ENCODE measurements at places on chromosomes 16 and 17.

DNA sequence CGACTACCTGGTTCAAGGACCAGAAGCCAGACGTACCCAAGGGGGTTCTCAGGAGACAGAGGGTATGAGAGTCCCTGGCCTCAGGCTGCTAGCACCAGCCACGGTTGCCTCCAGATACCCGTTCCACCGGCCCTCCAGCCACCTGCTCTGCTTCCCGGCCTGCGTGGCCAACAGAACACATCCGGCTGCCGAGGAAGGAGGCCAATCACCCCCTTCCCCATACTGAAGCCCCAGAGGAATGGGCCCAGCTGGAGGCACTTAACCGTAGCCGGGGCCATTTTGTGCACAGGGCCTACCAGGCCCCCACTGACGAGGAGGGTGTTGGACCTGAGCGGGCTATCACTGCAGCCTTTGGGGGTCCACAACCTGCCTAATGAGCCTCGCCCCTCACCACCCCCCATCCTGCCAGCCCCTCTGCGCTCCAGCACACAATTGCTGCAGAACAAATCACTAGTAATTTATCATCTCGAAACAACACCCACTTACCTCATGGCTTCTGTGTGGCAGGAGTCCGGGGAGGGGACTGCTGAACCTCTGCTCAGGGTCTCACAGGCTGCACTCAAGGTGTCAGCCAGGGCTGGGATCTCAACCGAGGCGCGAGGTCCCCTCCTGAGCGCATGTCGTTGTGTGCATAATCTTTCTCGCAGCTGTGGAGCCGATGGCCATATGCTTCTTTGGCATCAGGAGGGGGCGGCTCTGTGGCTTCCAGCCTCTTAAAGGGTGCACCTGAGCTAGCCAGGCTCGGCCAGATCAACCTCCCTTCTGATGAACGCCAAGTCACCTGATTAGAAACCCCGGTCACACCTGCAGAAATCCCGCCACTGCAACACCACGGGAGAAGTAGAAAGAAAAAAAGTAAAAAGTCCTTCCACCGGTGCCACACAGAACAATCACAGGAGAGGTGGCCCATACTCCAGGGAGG is 10.1 kb upstream of the KREMEN2 start:
- DNase-seq, result peak; percentile 73

DNA sequence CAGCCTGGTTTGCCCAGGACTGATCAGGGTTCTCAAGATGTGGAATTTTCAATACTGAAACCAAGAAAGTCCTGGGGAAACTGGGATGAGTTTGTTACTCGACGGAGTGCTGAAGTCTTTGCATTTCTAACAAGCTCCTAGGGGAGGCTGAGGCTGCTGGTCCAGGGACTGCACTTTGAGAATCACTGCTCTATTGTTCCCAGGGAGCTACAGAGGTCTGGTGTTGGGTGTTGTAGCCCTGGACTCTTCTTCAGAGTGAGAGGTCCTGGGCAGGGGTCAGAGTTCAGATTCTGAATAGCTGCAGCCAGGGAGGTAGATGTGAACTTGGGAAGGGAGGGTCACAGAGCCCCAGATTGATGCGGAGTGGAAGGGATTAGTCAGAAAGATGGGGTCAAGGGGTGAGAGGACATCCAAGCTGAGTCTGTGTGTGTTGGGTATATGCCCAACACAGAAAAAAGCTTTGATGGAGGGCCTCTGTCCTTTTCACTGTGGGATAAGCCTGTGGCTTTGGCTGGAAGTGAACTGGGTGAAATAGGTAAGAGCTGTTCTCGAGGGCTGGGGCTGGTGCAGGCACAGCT is 14.1 kb downstream of the TMEM238L start:
- no peak for DNase-seq

GRCh38 chr16:71808593-71809459 is at the start of gene AP1G1:
AP1G1 (minus strand) TSS chr16:71808834; CDS start chr16:71789479, 19,355 bp downstream.
- DNase-seq, result peak; percentile 97

DNA sequence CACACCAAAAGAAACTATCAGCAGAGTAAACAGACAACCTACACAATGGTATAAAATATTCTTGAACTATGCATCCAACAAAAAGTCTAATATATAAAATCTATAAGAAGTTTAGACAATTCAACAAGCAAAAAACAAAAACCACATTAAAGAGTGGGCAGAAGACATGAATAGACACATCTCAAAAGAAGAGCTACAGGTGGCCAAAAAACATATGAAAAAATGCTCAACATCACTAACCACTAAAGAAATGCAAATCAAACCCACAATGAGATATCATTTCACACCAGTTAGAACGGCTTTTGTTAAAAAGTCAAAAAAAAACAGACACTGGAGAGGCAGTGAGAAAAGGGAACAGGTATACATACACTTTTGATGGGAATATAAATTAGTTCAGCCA is 348.9 kb upstream of the MAF start:
- DNase-seq, result no peak

DNA sequence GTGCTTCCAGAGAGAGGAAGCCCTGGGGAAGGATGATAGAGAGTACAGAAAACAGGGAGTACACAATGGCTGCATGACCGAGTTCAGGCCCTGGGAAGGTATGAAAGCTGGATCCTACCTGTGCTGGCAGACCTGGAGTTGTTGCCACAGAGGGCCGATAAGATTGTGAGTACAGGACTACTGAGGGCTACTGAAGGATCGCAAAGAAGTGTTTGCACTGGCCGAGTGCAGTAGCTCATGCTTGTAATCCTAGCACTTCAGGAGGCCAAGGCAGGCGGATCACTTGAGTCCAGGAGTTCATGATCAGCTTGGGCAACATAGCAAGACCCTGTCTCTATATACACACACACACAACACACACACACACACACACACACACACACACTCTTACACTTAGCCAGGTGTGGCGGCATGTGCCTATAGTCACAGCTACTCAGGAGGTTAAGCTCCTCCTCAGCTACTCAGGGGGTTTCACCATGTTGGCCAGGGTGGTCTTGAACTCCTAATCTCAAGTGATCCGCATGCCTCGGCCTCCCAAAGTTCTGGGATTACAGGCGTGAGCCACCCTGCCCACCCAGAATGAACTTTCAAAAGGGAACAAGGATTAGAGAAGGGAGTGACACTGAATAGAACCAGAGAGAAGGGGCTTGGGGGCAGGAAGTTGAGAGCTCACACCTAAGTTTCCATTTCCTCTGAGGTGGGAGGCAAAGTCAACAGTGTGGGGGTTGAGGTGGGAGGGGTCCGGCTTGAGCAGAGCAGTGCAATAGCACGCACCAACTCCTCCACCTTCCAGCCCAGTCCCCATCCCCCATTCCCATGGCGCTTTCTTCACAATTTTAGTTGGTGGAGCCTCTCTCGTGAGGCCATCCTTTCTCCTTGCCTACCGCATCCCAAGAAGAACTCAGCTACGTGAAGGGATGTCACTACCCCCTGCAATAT is 7.5 kb downstream of the SCIMP start:
- DNase-seq, result no peak

DNA sequence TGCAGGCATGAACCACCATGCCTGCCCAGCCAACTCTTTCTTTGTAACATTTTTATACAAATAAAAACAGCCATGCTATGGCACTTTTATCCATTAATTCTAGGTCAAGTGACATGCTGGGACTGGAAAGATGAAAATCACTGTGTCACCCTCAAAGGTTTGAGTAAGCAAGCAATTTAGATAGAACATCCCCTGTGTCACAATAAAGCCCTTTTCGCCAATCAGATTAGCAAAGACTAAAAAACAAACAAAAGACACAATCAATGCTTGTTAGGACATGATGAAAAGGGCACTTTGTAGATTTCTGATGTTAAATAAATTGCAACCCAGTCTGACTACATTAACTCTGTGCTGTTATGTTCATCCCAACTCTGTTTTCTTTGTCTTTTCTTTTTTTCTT is 26.4 kb downstream of the CHP2 start:
- DNase-seq, result no peak

GRCh38 chr16:68943961-68944360 is 100.6 kb downstream of the TANGO6 start:
- no peak for DNase-seq

DNA sequence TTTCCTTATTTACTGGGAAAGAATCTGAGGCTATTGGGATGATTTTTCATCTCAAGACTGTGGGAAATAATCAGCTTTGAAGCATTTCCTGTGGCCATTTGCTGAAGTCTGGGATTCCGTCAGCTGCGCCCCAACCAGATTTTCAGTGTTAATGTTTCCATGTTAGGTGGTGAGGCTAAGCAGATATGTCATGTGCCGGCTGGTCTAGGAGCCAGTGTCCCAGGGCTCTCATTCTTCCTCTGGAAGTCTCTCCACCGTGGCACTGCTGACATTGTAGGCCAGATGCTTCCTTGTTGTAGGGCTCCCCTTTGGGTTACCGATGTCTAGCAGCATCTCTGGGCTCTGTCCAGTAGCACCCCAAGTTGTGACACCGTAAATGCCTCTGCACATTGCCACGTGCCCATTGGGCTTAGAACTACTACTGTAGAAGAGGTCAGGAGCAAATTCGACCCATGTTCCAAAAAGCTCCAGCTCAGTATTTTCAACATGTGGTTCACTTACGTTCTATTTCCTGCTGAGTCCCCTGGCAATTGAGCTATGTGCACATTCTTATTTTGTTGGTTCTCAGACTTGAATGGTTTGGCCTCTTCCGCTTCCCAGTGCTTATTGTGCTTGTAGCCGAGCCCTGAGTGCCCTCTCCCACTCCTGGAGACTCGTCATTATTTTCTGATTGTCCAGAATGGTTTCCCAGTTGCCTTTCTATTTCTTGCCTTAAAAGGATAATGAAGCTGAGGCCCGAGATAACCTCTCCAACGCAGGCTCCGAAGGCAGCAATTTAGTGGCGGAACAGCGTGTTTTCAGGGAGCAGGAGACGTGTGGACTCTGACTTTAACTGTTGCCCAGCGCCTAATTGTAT is 82.2 kb downstream of the SPECC1 start:
- DNase-seq, result no peak

- DNase-seq, result peak; percentile 23
Measured at GRCh38 chr17:44977065-44977464, 9.0 kb upstream of the C1QL1 start.

- DNase-seq, result no peak
Measured at GRCh38 chr17:43352579-43353331, 46.0 kb upstream of the ARL4D start.

- DNase-seq, result no peak
Measured at GRCh38 chr17:10931133-10931532, 93.2 kb upstream of the PIRT start.

GRCh38 chr16:77677129-77677528 is 45.2 kb upstream of the NUDT7 start:
- no peak for DNase-seq

DNA sequence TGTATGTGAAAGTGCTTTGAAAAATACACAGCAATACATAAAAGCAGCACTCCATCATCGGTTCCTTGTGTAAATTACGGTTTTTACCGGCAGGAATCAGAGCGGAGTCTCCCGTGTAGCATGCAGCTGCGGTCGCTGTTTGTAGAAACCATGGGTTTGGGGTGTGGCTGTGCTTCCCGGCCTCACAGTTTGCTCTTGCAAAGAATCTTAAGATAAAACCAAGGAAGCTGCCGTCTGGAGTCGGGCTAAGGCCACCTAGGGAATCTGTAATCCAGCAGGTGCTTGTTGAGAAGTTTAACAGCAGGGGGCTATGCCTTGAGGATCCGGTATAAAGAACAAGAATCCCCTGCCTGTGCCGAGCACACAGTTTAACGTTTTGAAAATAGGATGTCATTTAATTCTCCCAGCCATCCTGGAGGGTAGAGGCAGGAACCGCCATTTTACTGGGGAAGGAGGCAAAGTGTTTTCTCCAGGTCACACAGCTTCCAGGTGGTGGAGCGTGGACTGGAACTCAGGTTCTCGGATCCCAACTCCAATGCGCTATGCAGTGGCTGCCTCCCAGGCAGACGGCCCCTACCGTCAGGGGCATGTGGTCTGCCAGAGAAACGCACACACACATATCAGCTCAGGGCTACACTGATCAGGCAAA is 6.0 kb upstream of the TLCD3A start:
- DNase-seq, result no peak

- DNase-seq, result peak; percentile 21
Measured at GRCh38 chr16:27698266-27698665, 148.3 kb downstream of the KATNIP start.

DNA sequence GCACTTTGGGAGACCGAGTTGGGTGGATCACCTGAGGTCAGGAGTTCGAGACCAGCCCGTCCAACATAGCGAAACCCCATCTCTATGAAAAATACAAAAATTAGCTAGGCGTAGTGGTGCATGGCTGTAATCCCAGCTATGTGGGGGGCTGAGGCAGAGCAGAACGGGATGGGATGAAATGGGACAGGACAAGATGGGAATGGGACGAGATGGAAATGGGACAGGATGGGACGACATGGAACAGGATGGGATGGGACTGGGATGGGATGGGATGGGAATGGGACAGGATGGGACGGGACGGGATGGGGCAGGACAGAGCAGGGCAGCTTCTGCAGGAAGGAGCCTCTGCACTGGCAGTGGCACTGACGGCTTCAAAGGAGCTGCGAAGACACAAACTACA is 106.1 kb downstream of the ANKRD11 start:
- no peak for DNase-seq

GRCh38 chr16:9112166-9112843 is 20.9 kb downstream of the HAPSTR1 start:
- no peak for DNase-seq

GRCh38 chr16:389352-389751 is 7.6 kb upstream of the PGAP6 start:
- DNase-seq, result no peak

DNA sequence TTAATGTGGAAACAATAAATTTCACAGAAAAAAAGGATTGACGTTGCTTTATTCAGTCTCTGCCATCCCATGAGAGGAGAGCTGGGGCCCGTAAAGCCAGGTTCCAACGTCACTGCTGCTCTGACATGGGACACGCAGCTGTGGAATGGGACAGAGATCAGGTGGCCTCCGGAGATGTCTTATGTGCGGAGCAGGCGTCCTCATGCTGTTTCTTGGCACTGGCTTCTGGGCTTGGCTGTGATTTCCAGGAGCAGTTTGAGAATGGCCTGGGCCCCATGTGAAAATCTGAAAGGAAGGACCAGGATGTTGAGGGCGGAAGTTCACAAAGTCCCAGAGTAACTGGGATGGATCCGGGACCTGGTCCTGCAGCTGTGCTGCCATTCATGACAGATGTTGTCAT is 32.4 kb downstream of the NDEL1 start:
- DNase-seq, result no peak

DNA sequence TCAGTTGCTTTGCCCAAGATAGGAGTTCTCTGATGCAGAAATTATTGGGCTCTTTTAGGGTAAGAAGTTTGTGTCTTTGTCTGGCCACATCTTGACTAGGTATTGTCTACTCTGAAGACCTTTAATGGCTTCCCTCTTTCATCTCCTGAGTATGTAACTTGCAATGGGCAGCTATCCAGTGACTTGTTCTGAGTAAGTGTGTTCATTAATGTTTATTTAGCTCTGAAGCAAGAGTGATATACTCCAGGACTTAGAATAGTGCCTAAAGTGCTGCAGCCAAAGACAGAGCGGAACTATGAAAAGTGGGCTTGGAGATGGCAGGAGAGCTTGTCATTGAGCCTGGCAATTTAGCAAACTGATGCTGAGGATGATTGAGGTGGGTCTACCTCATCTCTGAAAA is 8.8 kb upstream of the TANGO6 start:
- DNase-seq, result no peak

- no peak for DNase-seq
Measured at GRCh38 chr16:24635900-24636610, 93.4 kb upstream of the TNRC6A start.

- DNase-seq, result no peak
Measured at GRCh38 chr17:72691017-72691416, 401.5 kb downstream of the SLC39A11 start.
